ENCODE measurements at places on chromosomes 3 and 15. TPM values are rescaled to one million over a fixed set of nuclear protein-coding genes. Genes with fewer than 3 reads are reported as not detected.

DNA sequence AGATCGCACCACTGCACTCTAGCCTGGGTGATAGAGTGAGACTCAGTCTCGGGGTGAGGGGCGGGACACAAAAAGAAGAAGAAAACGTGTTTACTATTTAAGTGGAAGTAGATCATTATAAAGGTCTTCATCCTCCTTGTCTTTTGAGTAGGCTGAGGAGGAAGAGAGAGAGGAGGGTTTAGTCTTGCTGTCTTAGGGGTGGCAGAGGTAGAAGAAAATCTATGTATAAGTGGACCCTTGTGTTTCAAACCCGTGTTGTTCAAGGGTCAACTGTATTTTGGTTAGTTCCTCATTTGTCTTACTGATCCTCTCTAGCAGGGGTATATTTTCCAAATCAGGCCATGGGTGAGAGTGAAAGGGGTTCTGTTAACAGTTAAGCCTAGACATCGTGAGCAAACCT lies 40.1 kb downstream of the TRIM71 start:
- no peak overlapping the region for H3K27ac ChIP-seq
- H3K4me3 ChIP-seq: no peak overlapping the region
- no peaks in the 10 kb centered on the region for H3K36me3 ChIP-seq
- H3K27me3 ChIP-seq: no peaks in the 10 kb centered on the region
- H3K4me1 ChIP-seq: no peaks in the 10 kb centered on the region
- no peak for DNase-seq

DNA sequence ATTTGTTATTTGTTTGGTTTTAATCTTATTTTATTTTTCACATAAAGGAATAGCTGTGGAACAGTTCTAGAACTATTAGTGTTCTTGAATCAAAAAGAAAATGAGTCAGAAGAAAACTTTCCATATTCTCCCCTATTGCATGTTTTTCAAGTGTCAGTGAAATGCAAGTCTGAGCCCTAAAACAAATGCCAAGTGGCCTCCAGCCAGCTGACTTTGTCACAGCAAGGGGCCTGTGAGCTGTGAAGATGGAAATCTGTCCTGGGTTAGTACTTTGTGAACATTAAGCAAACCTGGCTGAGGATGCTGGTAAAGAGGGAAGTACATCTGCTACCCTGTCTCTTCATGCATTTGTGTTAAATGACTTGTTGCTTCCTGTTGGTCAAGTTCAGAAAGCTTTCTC lies 14.2 kb downstream of the LRRC49 start:
- H3K4me1 ChIP-seq: no peaks in the 10 kb centered on the region
- no peak for DNase-seq
- peaks cover 38% of the 10 kb centered on the region for H3K27me3 ChIP-seq
- H3K4me3 ChIP-seq: no peak overlapping the region
- peaks cover 11% of the 10 kb centered on the region for H3K36me3 ChIP-seq
- H3K27ac ChIP-seq: no peak overlapping the region

The ITPR1 gene
- 177 TPM for total RNA-seq

The PAQR5 gene
- not detected for total RNA-seq

- no peak overlapping the region for H3K4me3 ChIP-seq
- no peak for DNase-seq
- H3K27me3 ChIP-seq: no peaks in the 10 kb centered on the region
- H3K4me1 ChIP-seq: no peaks in the 10 kb centered on the region
- no peak overlapping the region for H3K27ac ChIP-seq
- no peaks in the 10 kb centered on the region for H3K36me3 ChIP-seq
Measured at GRCh38 chr3:115947325-115947724, 324.0 kb downstream of the GAP43 start.

The VGLL4 gene
- 50.4 TPM for total RNA-seq

- no peak overlapping the region for H3K27ac ChIP-seq
- H3K4me1 ChIP-seq: peaks cover 16% of the 10 kb centered on the region
- H3K27me3 ChIP-seq: no peaks in the 10 kb centered on the region
- DNase-seq: no peak
- H3K36me3 ChIP-seq: peaks cover 5% of the 10 kb centered on the region
Measured at GRCh38 chr3:101940521-101941317, 91.4 kb downstream of the NFKBIZ start.

The COL6A5 gene
- total RNA-seq: not detected

- peaks cover under 1% of the 10 kb centered on the region for H3K36me3 ChIP-seq
- H3K4me1 ChIP-seq: peaks cover 8% of the 10 kb centered on the region
- H3K27me3 ChIP-seq: no peaks in the 10 kb centered on the region
Measured at GRCh38 chr3:47365213-47366153, 15.3 kb upstream of the PTPN23 start.

DNA sequence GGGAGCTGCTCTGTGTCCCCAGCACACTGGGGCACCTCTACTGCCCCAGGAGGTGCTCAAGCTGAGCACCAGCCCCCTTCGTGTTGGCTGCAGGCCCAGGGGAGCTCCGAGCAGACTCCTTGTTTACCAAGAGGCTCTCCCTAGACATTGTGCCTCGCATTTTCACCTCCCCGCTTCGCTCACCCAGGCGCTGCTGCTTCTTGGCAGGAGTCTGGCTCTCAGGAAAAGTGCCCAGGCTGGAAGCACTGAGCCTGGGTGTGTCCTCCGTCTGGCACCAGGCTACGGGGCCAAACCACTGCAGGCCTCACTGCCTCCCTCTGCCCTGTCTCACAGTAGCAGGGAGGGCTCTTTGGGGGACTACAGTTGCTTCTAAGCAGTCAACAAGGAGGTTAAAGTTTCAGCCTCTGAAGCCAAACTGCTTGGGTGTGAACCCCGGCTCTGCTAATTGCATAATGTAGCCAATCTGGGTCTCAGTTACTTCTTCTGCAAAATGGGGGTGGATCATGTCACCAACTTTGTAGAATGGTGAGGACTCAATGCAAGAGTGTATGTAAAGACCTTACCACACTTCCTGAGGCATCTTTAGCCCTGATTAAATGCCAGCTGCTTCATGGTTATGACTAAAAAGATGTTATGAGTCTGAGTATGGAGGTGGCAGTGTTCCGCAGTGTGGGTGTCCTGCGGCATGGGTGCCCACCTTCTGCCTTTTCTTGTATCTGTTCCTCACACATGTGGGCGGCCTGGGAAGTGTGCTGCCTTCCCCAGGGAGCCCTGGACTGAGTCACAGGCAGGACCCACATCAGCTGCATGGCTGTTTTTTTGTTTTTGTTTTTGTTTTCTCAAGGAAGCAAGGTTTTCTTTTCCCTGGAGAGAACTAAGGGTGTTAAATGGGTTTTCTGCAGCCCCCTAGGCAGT lies 88.9 kb downstream of the CLSTN2 start:
- no peaks in the 10 kb centered on the region for H3K27me3 ChIP-seq
- no peak overlapping the region for H3K4me3 ChIP-seq
- no peak for DNase-seq
- H3K27ac ChIP-seq: no peak overlapping the region

DNA sequence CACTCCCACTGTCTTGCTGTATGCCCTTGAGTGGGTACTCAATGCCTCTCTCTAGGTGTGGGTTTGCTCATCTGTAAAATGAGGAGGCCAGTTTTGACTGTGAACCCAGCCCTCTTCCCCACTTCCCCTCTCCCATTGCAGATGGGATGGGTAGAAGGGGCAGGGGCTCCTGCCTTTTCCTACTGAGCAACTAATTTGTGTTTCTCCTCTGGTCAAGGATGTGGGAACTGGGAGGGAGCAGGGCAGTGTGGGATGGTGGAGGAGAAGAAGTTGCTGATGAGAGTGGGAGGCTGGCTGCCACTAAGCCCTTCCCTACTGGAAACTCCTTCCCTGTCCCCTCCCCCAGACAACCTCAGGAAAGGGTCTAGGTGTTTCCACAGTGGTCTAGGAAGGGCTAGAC lies 20.1 kb upstream of the ANKDD1A start:
- H3K27ac ChIP-seq: peak overlapping the region; percentile 100
- H3K36me3 ChIP-seq: no peaks in the 10 kb centered on the region
- H3K4me1 ChIP-seq: peaks cover 54% of the 10 kb centered on the region
- no peaks in the 10 kb centered on the region for H3K27me3 ChIP-seq

DNA sequence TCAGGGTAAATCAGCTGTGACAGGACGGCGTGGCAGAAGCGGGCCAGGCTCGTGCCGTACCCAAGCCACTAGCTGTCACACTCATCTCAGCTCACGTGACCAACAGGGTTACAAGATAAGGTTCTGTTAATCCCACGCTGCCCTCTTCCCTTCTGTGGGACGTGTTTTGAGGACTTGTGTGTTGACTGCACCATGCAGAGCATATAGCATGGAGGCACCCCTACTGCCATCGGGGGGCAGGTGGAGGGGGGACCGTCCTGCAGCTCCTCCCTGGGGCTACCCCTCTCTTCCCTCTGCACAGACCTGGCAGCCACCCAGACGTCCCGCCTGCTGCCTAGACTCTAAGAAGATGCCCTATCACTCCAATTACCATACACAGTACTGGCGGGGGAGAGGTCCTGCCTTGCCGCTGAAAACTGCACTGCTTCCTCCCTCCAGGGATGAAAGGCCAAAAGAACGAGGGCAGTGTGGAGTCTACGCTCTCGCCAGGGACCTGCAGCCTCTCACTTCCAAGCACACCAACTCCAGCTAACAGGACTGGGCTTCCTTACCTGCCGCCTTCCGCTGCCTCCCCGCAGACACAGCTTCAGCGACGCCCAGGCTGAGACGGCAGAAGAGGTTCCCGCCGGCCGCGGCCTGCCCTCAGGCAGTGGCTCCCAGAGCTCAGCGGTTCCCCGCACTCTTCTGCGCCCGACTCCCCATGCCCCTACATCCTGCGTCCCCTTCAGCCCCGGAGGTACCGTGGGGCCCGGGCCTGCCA lies at the start of gene TNK2:
TSS of gene TNK2 (minus strand) at position 618 of the 760 bp plus-strand sequence. CDS start 19,963 bp downstream, outside the sequence.
- peak within 1 kb of the TSS; percentile 97 for H3K4me3 ChIP-seq
- peaks cover 41% of the 10 kb centered on the region for H3K4me1 ChIP-seq
- DNase-seq: peak; percentile 69
- H3K36me3 ChIP-seq: no peaks in the 10 kb centered on the region

- peaks cover 24% of the 10 kb centered on the region for H3K36me3 ChIP-seq
- peak overlapping the region; percentile 97 for H3K27ac ChIP-seq
- no peak for DNase-seq
- H3K4me1 ChIP-seq: peaks cover 33% of the 10 kb centered on the region
Measured at GRCh38 chr3:28348265-28348628, 274 bp upstream of the ZCWPW2 start.

DNA sequence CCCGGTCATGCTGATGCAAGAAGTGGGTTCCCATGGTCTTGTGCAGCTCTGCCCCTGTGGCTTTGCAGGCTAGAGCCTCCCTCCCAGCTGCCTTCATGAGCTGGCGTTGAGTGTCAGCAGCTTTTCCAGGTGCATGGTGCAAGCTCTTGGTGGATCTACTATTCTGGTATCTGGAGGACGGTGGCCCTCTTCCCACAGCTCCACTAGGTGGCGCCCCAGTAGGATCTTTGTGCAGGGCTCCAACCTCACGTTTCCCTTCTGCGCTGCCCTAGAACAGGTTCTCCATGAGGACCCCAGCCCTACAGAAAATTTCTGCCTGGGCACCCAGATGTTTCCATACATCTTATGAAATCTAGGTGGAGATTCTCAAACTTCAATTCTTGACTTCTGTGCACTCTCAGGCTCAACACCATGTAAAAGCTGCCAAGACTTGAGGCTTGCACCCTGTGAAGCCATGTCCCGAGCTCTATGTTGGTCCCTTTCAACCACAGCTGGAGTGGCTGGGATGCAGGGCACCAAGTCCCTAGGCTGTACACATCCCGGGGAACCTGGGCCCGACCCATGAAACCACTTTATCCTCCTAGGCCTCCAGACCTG lies 238.4 kb upstream of the MDFIC2 start:
- no peaks in the 10 kb centered on the region for H3K36me3 ChIP-seq
- no peak overlapping the region for H3K27ac ChIP-seq
- H3K27me3 ChIP-seq: peaks cover 17% of the 10 kb centered on the region

The SLC22A13 gene
- 1.8 TPM for total RNA-seq

- no peak for DNase-seq
- no peaks in the 10 kb centered on the region for H3K36me3 ChIP-seq
- no peaks in the 10 kb centered on the region for H3K27me3 ChIP-seq
- H3K4me3 ChIP-seq: no peak overlapping the region
- no peak overlapping the region for H3K27ac ChIP-seq
Measured at GRCh38 chr3:52006017-52006819, 10.5 kb upstream of the RPL29 start.

The CMC1 gene
- total RNA-seq: 20.5 TPM

- no peak for DNase-seq
- H3K27me3 ChIP-seq: peaks cover 4% of the 10 kb centered on the region
- no peaks in the 10 kb centered on the region for H3K4me1 ChIP-seq
- H3K4me3 ChIP-seq: no peak overlapping the region
- H3K27ac ChIP-seq: no peak overlapping the region
Measured at GRCh38 chr3:161274691-161275298, 53.7 kb downstream of the NMD3 start.

The NDN gene
- total RNA-seq: 3.0 TPM

GRCh38 chr3:183533412-183534132 lies 21.9 kb downstream of the KLHL6 start:
- peaks cover 12% of the 10 kb centered on the region for H3K36me3 ChIP-seq
- peaks cover 56% of the 10 kb centered on the region for H3K4me1 ChIP-seq
- DNase-seq: peak; percentile 70
- peak overlapping the region; percentile 81 for H3K4me3 ChIP-seq
- H3K27me3 ChIP-seq: no peaks in the 10 kb centered on the region

- no peak overlapping the region for H3K27ac ChIP-seq
- H3K4me3 ChIP-seq: no peak overlapping the region
- H3K36me3 ChIP-seq: no peaks in the 10 kb centered on the region
- DNase-seq: no peak
- no peaks in the 10 kb centered on the region for H3K4me1 ChIP-seq
- peaks cover 32% of the 10 kb centered on the region for H3K27me3 ChIP-seq
Measured at GRCh38 chr3:9097495-9097894, 134.2 kb upstream of the RAD18 start.

- H3K4me1 ChIP-seq: peaks cover 34% of the 10 kb centered on the region
- no peak overlapping the region for H3K4me3 ChIP-seq
- DNase-seq: no peak
- no peak overlapping the region for H3K27ac ChIP-seq
Measured at GRCh38 chr3:42095540-42095939, 4.4 kb downstream of the TRAK1 start.

The ZNF660 gene
- 5.9 TPM for total RNA-seq

The PARL gene
- total RNA-seq: 79.3 TPM

DNA sequence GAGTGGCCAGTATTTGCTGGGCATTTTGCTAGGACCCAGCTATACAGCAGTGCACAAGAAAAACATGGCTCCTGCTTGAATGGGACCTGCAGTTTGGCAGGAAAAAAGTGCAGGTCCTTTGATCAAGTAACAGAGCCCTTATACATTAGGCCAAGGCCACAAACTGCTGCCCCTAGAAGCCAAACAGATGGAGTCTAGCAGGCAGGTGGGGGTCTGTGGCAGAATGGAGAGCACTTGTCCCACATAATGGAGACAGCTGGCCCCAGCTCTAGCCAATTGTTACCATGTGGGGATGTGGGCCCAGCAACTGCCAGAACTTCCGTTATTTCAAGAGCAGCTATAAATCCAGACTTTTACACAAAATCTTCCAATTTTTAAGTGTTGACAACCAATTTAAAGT lies 79.3 kb downstream of the SHQ1 start:
- H3K36me3 ChIP-seq: no peaks in the 10 kb centered on the region
- H3K27me3 ChIP-seq: no peaks in the 10 kb centered on the region
- H3K4me1 ChIP-seq: no peaks in the 10 kb centered on the region
- no peak overlapping the region for H3K4me3 ChIP-seq
- H3K27ac ChIP-seq: no peak overlapping the region

The MKRN3 gene
- 1.3 TPM for total RNA-seq

All from natural killer cell treated with Interleukin-12 subunit alpha and Interleukin-12 subunit beta and Interleukin-15 and Interleukin-18, amount 100 ng/mL, for 72 hours (primary cell).